ENCODE measurements at places on chromosomes 2 and 18.
A peak's percentile ranks its signal among the peaks of the same experiment; 100 is the strongest.

GRCh38 chr2:181836583-181836982 is 54.9 kb upstream of the ITPRID2 start:
- DNase-seq, result no peak

- DNase-seq, result no peak
These were observed 26.9 kb upstream of the TNS1 start for GRCh38 chr2:218029366-218030360.

GRCh38 chr18:35026407-35027061 is 14.7 kb upstream of the MAPRE2 start:
- peak; percentile 77 for DNase-seq

GRCh38 chr18:46226461-46226860 is 122.3 kb downstream of the HAUS1 start:
- DNase-seq, result no peak

DNA sequence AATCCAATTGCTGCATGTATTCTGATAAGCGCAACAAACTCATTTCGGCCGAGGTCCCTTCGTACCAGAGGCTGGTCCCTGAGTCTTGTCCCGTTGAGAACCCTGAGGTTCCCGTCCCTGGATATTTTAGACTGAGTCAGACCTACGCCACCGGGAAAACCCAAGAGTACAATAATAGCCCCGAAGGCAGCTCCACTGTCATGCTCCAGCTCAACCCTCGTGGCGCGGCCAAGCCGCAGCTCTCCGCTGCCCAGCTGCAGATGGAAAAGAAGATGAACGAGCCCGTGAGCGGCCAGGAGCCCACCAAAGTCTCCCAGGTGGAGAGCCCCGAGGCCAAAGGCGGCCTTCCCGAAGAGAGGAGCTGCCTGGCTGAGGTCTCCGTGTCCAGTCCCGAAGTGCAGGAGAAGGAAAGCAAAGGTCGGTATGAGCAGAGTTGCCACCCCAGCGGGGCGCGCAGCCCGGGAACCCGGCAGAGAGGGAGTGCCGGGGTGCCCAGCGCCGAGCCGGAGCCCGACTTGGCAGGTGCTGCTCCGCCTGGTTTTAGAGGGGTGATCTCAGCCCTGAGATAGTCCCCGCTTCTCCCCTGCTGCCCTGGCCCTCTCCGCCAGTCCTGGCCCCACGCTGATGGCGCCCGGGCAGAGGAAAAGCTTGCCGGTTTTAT is 714 bp downstream of the HOXD10 start:
- no peak for DNase-seq

GRCh38 chr2:68253219-68254068 is 1.1 kb upstream of the PPP3R1 start:
- no peak for DNase-seq

DNA sequence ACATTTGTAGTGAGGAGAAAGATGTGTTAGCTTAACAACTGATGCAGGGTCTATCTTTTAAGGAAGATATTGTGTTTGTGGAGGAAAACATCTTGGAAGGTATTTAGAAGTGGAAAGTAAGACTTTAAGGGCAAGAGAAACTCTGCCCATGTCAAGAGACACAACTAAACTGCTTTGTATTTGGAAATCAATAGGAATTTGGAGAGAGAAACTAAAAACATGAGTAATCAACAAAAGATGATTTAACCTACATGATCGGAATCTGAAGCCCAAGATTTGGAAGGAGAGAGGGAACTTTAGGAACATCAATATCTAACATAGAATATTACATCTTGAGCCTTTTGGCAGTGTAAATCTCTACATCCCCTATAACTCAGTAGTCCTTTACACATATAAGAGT is 184.2 kb upstream of the COL3A1 start:
- no peak for DNase-seq

- no peak for DNase-seq
These were observed 5.0 kb upstream of the NTSR2 start for GRCh38 chr2:11674983-11675382.

- no peak for DNase-seq
These were observed 264.2 kb downstream of the GBX2 start for GRCh38 chr2:235903782-235904584.

DNA sequence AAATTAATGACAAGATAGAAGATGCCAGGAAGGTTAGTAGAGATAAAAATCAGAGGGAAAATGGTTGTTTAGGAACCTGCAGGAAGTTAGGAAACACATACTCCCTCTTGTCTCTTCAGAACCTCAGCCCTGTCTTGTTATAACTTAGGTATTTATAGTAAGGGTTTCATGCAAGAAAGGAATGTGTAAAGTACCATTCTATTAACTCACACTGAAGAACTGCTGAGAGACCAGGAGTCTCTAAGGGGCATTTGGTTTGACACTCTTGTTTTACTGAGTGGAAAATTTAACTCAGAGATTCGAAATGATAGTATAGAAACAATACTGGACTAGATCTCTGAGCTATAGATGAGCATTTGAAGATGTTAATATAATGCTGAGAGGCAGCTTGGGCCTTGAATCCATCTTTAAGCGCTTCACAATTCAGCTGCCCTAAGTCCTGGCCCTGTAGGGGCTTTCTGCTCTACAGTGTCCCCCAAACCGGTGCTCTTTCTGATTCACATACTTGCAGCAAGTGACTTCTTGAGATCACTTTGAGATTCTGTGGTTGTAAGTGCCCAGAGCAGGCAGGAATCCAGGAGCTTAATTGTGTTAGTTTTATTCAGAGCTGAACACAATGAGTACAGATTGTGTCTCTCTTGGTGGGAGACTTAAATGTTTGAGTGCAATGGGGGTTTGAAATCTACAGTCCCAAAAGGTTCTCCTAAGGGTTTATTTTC is 235.0 kb upstream of the RGPD4 start:
- no peak for DNase-seq

- DNase-seq, result no peak
These were observed 10.3 kb upstream of the ZCCHC2 start for GRCh38 chr18:62512532-62512931.

DNA sequence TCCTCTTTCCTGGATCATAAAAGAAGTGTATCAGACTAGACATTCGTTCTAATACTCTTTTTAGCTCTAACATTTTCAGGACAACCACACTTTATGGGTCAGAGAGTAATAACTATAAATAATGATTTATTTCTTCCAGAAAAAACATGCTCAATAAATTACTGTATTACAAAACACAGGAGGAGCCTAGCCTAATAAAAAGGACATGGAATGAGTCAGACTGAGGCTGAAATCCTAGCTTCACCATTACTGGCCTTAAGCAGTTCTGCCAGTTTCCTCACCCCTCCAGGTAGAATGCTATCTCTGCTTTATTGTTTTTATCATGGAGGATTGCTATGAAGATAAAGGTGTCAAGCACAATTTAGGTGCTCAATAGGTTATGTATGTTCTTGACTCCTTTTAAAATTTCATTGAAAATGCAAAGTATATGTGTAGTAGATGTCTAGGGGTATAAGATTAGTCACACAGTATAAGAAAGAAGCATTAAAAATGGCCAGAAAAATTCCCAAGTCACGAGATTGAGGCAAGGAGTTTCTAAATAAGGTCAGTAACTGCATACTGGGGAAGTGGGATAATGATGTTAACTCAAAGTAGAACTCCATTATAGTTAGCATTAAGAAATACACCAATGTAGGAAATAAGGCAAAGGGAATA is 105.5 kb upstream of the NEUROD1 start:
- no peak for DNase-seq

DNA sequence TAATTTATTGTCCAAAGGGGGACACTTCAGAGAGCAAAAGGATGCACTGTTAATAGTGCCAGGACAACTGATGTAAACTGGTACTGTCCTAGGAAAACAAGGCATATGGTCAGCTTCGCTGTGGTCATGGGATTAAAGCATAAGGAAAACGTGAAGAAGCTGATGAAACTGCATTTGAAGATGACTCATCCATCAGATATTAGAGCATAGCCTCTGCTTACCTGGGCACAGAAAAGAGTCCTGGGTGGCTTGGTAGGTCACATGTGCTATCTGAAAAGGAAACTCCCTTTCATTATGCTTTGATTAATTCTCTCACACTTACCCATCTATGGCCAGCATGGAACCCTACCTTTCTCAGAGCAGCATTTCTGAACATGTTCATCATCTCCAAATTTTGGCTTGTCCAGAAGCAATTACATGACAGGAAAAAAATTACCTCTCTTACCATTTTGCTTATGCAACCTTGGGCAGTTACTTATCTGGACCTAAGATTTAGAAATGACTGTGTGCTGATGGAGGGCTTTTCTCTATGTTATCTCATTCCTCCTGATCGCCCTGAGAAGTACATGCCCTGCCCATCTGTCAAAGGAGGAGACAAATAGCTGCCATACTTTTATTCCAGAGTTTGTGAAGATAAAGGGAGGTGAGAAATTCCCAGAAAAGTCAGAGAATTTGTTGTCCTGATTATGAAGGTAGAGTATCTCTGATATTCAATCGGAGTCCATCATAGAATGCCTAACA is 275.3 kb upstream of the SLC14A2 start:
- no peak for DNase-seq

Measured in G401 (cell line).